Activated naive CD8-positive, alpha-beta T cell treated with anti-CD3 and anti-CD28 coated beads, Interleukin-2, amount 50 U/mL, for 24 hours (primary cell): ENCODE measurements at places on chromosomes 3 and 15.

DNA sequence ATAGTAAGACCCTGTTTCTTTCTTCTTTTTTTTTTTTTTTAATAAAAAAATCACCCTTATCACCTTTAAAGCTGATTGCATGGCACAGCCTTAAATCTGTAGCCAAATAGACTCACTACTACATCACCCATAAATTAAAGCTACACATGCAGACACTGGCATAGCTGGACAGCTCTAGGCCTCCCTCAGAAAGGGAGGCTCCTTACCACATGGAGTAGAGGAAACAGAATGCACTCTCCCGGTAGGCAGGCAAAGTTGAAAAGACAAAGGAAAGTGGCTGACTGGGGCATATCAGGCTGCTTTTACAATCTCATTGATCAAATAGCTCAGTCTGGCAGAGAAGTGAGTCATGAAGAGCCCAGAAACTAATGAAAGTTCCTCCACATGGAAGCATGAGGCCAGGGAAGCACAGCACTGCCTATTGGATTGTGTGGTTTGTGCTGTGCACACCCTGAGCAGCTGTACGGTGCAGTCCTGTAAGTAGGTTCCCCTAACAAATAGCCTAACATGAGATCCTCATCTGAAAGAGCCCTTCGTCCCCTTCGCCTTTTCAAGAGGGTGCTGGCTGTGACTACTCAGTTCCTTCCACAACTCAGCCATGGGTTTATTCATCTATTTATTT, 32.7 kb upstream of the FAM98B start:
- no peak for DNase-seq

- no peak for DNase-seq
Observed at GRCh38 chr3:152719264-152719663, 115.7 kb upstream of the P2RY1 start.

DNA sequence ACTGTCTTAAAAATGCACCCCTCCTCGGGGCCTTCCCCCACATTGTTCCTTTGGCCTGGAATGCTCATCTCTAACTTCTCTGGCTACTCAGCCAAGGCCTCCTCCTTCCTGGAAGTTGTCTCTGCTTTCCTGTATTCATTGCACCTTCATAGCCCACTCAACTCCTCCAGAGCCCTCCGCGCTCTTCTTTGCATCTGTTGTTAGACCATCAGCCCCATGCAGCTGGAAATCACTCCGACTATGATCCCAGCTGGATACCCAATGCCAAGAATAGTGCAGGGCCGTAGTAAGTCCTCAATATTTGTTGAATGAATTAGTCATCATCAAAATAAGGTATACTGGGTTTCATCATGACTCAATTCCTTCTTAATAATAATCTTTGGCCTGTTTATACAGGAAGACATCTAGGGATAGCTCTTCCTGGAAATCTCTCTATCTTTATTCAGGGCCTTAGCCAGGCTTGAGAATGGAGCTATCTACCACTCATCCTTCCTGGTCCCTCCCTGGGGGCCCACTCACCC, 112.7 kb downstream of the SYNPR start:
- no peak for DNase-seq

GRCh38 chr3:18024715-18025114, 282.3 kb upstream of the TBC1D5 start:
- no peak for DNase-seq

DNA sequence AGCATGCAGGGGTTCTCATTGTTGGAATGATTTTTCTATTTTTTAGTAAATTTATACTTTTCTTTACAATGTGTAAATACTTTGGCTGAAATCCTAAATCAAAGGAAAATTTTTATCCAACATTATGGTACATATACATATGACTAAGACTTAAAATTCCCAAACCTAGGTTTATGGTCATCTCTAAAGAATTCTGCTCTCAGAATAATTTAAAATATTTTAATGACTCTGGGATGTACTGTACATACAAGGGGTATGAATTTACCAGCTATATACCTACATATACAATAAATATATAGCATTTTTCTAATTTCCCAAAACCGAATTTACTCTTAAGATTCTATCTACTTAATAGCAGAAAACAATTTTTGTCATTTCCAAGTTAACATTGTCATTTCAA, 137.9 kb upstream of the POU1F1 start:
- DNase-seq, result no peak
